ENCODE measurements at places on chromosomes 6 and 20.

- DNase-seq, result no peak
These were observed 1.5 kb downstream of the MTHFD1L start for GRCh38 chr6:150866991-150867501.

DNA sequence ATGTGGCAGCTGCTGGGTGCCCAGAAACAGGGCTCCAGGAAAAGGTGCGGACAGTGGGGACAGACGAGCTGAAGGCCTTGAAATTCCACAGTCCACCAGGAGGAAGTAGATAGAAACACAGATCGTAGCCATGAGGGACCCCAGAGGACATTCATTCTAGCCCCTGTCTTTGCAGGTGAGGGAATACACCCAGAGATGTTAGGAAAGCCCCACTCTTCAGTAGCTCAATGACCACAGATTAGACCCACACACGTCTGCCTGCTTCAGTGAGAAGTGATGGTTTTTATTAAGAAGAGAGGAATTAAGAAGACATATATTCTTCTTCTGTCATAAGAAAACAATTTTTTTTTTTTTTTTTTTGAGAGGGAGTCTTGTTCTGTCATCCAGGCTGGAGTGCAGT lies 123.0 kb downstream of the MAP3K7 start:
- no peak for DNase-seq

DNA sequence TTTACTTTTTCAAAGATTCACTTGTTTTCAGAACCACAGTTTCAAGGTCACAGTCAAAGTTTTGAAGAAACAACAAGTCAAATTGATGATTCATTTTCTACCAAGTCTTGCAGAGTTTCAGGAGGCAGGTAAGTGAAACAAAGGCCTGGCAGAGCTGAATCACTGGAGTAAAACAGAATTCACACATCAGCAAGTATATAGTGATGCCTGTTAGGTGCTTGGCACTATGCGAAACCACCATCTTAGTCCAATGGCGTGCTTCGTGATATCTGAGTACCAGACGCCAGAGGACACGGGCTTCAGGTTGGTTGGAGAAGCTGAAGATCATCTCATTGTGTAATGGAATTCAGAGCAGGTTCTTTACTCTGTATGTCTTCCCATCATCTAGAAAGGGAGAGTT lies 75.9 kb downstream of the RTN4IP1 start:
- no peak for DNase-seq

- DNase-seq, result no peak
These were observed 2.4 kb downstream of the GTSF1L start for GRCh38 chr20:43724383-43724782.

GRCh38 chr20:45416917-45417316 lies 976 bp downstream of the PIGT start:
- DNase-seq, result no peak

DNA sequence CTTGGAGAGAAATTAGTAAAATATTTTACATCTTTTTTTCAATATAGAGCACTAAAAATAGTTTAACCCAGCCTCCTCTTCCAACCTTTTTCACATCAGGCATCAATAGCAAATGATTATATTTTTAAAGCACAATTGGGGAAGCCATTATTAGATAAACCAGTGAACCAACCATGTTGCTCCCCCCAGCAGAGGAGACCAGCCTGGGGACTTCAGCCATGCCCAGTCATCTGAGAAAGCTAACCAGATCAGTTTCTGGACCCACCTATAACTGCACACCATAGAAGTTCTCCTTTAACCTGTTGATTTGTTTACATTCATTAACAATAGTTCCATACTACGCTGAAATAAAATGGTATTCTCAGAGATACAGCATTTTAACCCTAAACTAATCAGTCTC lies 13.8 kb upstream of the SDHAF4 start:
- DNase-seq, result no peak

- no peak for DNase-seq
These were observed 2.1 kb upstream of the SOX4 start for GRCh38 chr6:21591446-21591845.

GRCh38 chr6:51466427-51466826 lies 621.0 kb downstream of the PKHD1 start:
- DNase-seq, result no peak

- peak; percentile 52 for DNase-seq
These were observed at the start of gene HELZ2 for GRCh38 chr20:63574156-63574828. Gene HELZ2 (minus strand): TSS chr20:63574239. CDS start chr20:63572385, 1,854 bp downstream.

DNA sequence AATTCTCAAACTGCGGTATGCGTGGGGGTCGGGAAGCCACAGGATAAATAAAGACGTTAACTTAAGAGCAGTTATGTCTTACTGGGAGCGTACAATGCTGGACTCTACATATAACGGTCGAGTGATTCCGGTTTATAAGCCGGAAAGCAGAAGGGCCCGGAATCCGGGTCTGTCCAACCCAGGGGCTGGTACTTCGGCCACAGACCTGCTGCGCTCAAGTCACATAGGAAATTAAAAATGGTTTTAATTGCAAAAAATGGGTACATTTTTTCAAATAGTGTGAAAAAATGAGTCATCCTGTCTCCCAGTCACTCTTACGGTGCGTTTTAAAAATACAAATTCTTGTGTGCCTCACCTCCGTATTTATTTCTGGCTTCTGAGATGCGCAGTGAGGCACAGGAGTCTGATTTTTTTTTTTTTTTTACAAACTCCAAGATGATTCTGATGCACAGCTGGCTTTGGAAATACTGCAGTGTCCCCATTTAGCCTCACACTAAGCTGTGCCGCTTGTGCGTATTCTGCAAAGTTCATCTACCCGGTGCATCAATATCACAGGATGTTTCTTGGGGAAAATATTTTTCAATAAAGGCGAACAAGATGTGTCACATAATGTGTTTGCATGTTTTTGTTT lies 1.0 kb downstream of the PCIF1 start:
- DNase-seq, result no peak

DNA sequence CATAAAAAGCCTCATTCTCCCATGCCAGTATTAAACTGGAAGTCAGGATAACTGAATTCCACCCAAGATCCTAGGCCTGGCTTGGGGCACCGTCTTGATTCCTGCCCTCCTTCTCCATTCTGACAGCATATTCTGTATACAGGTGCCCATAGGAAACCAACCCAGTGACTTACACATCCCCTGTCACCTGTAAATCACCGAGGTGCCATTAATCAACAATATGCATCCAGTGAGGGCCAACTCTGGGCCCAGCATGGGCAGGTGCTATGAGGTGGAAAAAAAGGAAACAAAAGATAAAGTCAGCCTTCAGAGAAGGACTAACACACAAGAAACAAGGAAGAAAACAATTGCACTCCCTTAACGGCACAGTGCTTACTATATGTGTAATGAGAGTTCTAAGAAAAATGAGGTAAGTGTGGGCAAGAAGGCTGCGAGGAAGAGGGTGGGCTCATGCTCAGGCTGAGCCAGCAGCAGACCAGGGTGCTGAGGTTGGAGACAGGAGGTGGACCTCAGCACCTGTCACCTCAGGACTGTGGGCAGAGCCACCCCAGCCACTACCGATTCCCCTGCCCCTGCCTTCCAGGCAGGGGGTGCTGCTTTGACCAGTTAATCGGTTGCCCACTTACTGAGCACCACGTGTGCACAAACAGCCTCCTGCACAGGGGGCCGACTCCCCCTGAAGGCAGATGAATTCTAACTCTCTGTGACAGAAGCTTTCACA lies 105.9 kb downstream of the TRERF1 start:
- no peak for DNase-seq

- no peak for DNase-seq
These were observed 34.7 kb downstream of the BMP2 start for GRCh38 chr20:6802227-6802626.

GRCh38 chr6:113980937-113981554 lies 10.1 kb upstream of the HDAC2 start:
- DNase-seq, result peak; percentile 35

DNA sequence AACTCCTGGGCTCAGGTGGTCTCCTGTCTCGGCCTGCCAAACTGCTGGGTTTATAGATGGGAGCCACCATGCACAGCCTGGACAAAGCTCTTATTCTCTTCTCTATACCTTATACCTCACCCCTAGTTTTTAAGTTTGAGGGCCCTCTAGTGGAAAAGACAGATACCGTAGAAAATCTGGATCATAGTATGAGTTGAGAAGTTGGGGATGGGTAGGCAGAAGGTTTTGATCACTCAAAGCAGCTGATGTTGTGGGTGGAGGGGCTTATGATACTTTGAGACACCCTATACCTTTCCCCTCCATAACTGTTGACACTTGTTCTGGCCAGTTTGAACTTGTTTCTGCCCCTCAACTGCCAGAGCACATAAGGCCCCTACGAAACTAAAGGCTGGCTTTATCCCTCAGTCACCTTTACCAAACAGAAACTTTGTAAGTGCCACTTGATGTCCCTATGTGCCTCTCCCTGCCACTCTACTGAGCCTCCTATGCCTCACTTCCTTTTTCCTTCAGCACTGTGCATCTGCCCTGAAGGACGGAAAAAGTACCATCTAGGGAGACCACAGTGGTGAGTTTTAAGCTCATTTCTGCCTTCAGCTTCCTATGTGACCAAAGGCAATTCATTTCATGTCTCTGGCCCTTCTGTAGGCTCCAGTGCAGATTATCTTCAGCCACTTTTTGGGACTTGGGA lies 28.6 kb downstream of the RALY start:
- DNase-seq, result peak; percentile 35

DNA sequence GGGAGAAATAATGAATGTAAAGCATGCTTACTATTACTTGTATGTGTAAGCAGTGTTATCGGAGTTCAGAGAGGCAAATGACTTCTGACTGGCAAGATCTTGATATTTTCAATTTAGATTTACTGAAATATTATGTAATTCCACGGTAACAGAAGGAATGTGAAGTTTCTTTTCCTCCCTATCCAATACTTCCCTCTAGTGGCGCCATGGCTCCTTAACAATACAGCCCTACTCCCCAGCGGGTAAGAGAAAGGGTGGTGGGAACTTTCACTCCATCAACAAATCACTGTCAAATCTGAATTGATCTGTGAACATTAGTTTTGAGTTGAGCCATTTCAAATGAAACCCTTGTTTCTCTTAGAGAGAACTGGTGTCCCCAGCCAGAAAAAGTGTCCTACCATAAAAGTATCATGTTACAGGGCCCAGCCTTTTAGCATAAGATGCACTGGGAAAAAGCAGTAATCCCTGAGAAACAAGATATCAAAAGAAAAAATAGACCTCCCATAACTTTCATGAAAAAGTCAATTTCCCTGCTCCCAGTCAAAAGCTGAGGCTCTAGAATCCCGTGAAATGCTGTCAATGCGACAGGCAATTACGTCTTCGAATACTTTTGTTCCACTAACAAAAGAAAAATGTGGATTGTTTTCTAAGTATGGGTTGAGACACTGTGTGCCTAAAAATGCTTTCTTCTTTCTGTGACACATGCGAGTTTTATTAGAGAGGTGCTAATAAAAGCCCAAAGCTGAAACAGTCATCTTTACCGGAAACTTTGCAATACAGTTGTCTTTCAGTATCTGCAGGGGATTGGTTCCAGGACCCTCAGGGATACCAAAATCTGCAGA lies 12.9 kb downstream of the COX7A2 start:
- peak; percentile 70 for DNase-seq

DNA sequence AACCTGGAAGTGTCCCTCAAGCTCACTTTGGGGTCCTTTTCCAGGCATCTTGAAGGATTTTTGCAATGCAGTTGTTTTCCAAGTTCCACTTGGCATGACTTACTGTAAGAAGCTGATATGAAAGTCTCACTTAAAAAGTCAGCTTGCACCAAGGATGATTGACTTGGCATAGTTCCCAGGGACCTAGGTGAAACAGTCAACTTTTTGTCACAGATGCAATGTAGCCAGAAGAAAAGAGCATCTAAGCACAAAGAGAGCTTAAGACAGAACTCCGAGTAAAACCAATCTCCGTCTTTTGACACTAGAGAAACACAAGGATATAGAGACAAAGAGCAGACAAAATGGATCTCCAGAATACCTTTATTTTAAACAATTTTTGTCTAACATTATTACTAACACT lies 2.6 kb upstream of the ZSCAN12 start:
- no peak for DNase-seq

- no peak for DNase-seq
These were observed 46.3 kb upstream of the SMIM28 start for GRCh38 chr6:138331444-138331843.

DNA sequence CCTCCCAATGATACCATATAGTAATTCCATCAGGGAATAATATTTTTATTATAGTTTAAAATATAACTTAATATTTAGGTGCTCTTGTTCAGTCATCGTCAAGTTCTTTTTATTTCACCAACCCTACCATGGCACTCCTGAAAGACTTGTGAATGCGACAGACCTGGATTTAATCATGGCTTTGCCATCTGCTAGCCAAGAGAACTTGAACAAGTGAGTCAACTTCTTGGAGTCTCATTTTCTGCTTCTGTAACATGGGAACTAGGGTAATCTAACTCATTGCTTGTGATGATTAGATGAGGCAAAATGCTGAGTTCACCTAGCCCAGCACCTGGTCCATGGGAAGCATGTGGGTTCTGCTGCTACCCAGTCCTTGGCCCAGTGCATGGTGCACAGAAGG lies 62.9 kb downstream of the ESR1 start:
- DNase-seq, result no peak

DNA sequence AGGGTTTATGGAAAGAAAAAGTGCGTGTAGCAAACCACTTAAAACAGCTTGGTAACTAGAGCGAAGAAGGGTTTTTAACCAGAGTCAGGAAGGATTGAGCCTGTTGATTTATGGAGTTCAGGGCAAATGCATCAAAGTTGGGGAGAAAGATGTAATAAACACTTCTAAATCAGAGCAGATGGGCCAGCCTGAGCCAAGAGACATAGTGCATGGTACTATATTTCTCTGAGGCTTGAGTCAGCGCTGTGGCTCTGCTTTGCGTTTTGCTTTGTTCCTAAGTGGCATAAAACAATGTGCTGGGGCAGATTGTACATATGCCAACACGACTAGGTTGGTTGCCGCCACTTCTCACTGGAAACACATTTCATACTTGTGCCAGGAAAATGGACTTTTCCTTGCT lies 111.3 kb downstream of the BCKDHB start:
- no peak for DNase-seq

GRCh38 chr6:32700391-32701040 lies 34.1 kb upstream of the HLA-DQB1 start:
- peak; percentile 67 for DNase-seq

GRCh38 chr20:2839732-2840137 lies 720 bp downstream of the PCED1A start:
- no peak for DNase-seq

GRCh38 chr6:84466511-84466910 lies 239.1 kb upstream of the CEP162 start:
- peak; percentile 93 for DNase-seq

DNA sequence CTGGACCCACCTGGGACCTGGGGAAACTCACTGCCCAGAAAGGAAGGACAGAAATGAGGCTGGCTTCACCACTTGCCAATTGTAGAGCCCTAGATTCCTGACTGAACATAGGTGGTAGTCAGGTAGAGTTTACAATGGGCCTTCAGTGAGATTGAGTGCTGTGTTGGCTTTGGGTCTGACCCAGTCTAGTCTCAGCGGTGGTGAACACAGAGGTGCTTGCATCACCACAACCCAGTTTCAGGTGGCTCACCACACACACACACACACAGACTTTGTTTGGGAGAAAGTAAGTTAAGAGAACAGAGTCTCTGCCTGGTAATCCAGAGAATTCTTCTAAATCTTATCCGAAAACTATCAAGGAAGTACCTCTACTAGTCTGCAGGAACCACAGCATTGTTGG lies 266.1 kb upstream of the EPHA7 start:
- DNase-seq, result no peak
